ENCODE measurements at places on chromosomes 2 and 18.

- H3K4me1 ChIP-seq = no peaks in the 10 kb centered on the region
- H3K4me3 ChIP-seq = no peak overlapping the region
- no peaks in the 10 kb centered on the region for H3K36me3 ChIP-seq
- DNase-seq = no peak
- no peak overlapping the region for H3K27ac ChIP-seq
Measured at GRCh38 chr18:57533868-57534510, 52.5 kb downstream of the FECH start.

DNA sequence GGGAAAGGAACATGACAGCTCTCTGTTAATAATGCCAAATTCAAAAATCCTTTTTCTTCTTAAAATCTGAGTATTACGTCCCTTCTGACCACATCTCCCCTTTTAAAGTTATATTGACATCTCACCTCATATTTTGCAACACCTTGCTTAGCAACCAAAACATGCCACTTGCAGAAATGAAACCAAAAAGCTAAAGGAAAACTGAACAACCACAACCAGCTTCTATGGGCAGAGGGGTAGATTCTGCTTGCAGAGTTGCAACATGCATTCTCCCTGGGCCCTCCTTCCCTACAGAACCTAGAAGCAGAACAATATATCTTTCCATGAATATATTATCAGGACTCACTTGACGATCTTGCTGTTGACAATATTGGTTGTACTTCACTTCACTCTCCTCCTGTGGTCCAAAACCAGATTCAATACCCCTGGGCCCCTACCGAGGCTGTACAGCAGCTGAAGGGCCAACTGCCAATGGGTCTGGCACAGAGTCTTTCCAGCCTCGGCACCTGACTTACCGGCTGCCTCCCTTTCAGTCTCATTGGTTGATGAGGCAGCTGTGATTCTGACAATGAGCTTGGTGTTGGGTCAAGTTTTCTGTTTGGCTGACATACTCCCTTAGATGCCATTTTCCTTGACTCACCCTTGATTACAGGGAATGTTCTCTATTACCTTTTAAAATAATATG is 616.6 kb downstream of the ZEB2 start:
- no peak overlapping the region for H3K27ac ChIP-seq
- no peak for DNase-seq
- H3K36me3 ChIP-seq = no peaks in the 10 kb centered on the region
- no peaks in the 10 kb centered on the region for H3K4me1 ChIP-seq
- no peak overlapping the region for H3K4me3 ChIP-seq
- H3K27me3 ChIP-seq = no peaks in the 10 kb centered on the region

DNA sequence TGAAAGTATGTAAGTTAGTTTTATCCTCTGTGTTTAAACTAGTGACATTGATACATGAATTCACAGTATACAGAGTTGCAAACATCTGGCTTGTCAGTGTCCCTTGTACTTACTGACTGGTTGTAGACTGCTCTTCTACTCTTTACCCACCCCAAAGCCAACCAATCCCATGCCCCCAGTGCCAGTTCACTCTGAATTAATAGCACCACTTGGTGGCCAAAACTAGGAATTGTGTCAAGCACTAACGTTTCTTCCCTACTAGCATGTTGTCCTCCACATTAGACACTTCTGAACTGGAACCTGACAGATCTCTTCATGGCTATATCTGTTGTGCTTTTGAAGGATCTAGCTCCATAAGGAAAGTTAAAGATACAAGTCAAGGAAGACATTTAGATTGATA is 27.2 kb upstream of the OTX1 start:
- H3K4me3 ChIP-seq = no peak overlapping the region
- H3K36me3 ChIP-seq = no peaks in the 10 kb centered on the region
- no peak for DNase-seq
- no peak overlapping the region for H3K27ac ChIP-seq
- H3K27me3 ChIP-seq = no peaks in the 10 kb centered on the region

DNA sequence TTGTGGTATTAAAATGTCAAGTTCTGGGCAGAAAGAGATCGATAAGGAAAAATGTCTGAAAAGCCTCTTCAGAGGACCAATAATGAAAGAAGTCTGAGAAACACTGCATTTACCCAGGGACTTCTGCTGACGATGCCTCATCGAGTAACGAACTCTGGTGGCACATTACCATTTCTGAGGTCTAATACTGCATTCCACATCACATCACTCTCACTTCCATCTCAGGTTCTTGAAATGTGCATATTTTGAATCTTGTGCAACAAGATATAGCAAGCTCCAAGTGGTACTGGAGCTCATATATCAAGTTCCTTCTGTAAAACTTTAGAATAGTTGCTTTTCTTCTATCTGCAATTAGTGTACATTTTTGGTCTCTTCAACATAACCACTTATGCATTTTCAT is 619.1 kb upstream of the DDX18 start:
- no peak overlapping the region for H3K27ac ChIP-seq
- no peaks in the 10 kb centered on the region for H3K4me1 ChIP-seq
- H3K4me3 ChIP-seq = no peak overlapping the region

DNA sequence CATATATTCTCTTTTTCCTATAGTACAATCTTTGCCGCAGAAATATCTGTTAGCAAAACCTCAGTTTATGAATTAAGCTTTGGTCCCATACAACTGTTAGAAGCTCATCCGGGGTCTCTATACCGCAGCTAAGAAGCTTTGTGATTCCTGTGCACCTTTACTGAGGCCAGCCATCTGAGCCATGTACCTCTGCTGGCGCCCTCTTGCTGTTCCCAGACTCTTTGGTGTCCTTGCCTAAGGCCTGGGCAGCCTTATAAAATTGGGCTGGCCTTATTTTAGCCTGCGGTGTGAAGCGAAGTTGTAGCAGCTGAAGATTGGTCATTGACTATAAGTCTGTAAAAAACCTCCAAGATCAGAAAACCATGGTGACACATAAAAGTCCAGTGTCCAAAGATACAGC is 1135.1 kb upstream of the CHAC2 start:
- no peaks in the 10 kb centered on the region for H3K4me1 ChIP-seq
- H3K4me3 ChIP-seq = no peak overlapping the region
- DNase-seq = no peak
- H3K27ac ChIP-seq = no peak overlapping the region

DNA sequence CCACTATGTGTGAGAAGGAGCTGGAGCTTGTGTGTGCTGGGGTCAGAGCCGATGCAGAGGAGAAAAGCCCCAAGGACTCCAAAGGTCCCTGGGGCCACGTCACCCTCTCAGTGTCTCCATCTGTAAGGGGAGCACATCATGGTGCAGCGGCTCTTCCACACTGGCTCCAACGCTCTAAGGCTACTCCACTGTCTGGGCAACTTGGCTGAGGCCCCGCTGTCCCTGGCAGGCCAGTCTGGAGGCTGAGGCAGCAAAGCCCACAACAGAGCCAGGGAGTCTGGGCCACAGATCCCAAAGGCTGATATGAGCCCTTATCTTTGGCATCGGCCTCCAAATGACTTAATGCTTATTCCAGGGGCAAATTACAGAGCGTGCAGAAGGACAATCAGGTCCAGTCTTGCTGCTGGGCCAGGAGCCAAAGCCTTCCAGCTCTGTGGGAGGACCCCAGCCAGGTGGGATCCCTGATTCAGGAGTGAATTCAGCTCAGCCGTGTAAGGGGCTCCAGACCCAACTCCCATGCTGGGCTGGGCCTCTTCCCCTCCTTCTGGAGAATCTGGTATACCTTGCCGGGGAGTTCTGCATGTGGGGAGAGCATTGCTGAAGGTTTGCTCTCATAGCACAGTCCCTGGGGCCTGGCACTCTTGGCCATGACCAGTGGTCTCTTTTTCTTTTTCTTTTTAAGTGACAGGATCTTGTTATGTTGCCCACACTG is 1.8 kb upstream of the DUSP2 start:
- DNase-seq = no peak
- H3K4me3 ChIP-seq = no peak overlapping the region
- no peaks in the 10 kb centered on the region for H3K36me3 ChIP-seq
- peaks cover 31% of the 10 kb centered on the region for H3K4me1 ChIP-seq
- peak overlapping the region; percentile 74 for H3K27ac ChIP-seq

DNA sequence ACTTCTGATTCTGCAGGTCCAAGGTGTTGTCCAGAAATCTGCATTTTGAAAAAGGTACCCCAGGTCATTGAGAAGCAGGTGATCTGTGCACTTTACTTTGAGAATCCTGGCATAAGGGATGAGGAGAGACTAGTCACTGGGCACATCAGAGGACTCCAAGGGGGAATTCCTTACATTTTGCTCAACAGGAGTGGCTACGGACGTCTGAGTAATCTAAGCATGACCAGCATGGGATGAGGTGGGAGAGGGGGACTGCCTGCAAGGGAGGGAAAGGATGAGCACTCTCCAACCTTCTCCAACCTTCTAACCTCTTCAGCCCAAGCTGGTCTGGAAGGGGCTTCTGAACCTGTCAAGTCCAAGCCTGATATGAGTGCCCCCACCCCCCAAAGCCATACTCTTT is 55.5 kb downstream of the MARCHF4 start:
- H3K4me3 ChIP-seq = no peak overlapping the region
- no peak for DNase-seq
- H3K27ac ChIP-seq = no peak overlapping the region

DNA sequence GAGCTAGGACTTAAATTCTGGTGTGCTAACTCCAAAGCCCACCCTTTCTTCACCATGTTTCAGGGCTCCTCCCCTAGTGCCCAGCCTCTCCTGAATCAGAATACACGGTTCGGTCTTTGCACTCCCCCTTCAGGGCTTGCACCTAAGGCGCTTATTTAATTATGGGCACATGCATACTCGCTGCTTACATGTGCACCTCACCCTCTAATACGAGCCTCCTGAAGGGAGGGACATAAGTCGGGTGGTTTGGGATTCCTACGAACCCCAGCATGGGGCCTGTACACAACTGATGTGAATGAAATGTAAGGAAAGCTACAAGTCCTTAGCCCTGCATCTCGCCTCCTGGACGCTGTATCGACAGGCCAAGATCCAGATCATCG is 435 bp downstream of the IFT172 start:
- no peaks in the 10 kb centered on the region for H3K4me1 ChIP-seq
- peak overlapping the region; percentile 45 for H3K27ac ChIP-seq
- H3K36me3 ChIP-seq = no peaks in the 10 kb centered on the region
- no peaks in the 10 kb centered on the region for H3K27me3 ChIP-seq

DNA sequence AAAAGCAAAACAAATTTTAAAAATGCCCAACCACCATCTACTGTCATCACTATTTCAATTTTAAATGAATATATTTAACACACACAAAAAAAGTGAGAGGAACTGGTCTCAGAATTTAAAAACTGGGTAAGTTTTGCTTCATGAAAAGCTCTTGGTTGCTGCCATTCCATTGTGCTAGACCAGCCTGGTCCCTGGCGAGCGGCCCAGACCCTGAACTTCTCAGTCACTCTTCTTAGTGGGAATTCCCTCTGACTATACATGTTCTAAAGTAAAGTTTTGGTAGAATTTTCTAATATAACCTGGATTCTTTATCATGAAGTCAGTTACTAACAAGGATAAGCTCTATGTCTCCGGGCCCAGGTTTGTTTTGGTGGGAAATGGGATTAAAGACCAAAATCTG is 34.8 kb upstream of the TMEM177 start:
- H3K4me3 ChIP-seq = no peak overlapping the region
- H3K4me1 ChIP-seq = no peaks in the 10 kb centered on the region
- no peak for DNase-seq
- no peaks in the 10 kb centered on the region for H3K27me3 ChIP-seq

DNA sequence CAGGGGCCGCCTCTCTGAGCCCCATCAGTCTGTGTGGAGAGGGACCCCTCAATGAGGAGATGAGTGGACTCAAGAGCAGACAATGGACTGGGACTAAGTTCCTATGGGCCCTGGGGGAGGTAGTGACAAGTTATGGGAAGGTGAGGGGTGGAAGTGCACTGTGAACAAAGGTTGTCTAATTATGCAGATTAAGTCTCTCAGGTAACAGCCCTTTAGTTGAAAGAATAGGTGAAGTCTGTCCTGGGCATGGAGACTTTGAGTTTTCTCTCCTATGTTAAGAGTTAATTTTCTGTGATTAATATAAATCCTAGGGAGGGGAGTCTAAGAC is 243.8 kb downstream of the FAM210A start:
- H3K4me3 ChIP-seq = no peak overlapping the region
- no peak for DNase-seq
- H3K27me3 ChIP-seq = no peaks in the 10 kb centered on the region
- no peak overlapping the region for H3K27ac ChIP-seq
- H3K36me3 ChIP-seq = no peaks in the 10 kb centered on the region

DNA sequence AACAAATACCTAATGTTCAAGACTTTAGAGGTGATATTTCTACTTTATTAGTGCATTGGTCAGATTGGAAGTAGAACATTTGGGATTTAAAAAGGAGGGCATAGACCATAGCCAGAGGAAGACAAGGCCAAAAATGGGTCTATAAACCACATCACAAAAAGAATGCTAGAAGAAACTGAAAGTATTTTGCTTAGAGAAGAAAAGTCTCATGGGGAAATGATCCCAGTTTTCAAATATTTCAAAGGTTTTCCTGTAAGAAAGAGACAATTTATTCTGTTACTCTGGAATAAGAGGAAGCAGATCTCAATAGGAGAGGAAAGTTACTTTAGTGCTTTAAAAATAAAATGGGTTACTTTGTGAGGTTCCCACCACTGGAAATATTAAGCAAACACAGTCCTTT is 341.4 kb downstream of the TNS1 start:
- no peaks in the 10 kb centered on the region for H3K4me1 ChIP-seq
- DNase-seq = no peak
- H3K4me3 ChIP-seq = no peak overlapping the region
- no peaks in the 10 kb centered on the region for H3K36me3 ChIP-seq
- no peak overlapping the region for H3K27ac ChIP-seq

DNA sequence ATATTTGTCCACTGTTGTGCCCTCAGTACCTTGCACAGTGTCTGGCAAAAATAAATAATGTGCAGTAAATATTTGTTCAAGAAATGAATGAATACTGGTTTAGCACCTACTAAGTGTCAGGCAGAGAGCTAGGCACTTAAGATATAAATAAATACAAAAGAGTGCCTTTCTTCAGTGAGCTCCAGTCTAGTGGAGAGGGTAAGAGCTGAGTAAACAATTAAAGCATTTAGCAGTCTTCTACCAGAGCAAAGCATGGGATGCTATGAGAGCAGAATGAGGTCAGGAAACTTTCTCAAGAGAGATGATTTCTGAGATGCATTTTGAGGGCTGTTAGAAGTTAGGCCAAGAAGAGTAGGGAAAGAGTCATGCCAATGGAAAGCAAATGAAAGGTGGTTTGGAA is 314.7 kb downstream of the DSC3 start:
- no peaks in the 10 kb centered on the region for H3K36me3 ChIP-seq
- no peak overlapping the region for H3K27ac ChIP-seq
- no peak for DNase-seq
- H3K4me1 ChIP-seq = no peaks in the 10 kb centered on the region
- no peaks in the 10 kb centered on the region for H3K27me3 ChIP-seq

GRCh38 chr2:74399785-74400184 is 19.7 kb upstream of the DCTN1 start:
- no peaks in the 10 kb centered on the region for H3K4me1 ChIP-seq
- no peak for DNase-seq
- H3K36me3 ChIP-seq = no peaks in the 10 kb centered on the region
- H3K27me3 ChIP-seq = no peaks in the 10 kb centered on the region
- no peak overlapping the region for H3K4me3 ChIP-seq
- H3K27ac ChIP-seq = no peak overlapping the region

- no peaks in the 10 kb centered on the region for H3K27me3 ChIP-seq
- H3K27ac ChIP-seq = no peak overlapping the region
- H3K4me3 ChIP-seq = no peak overlapping the region
- DNase-seq = no peak
- no peaks in the 10 kb centered on the region for H3K4me1 ChIP-seq
Measured at GRCh38 chr2:229081411-229081810, 189.7 kb downstream of the PID1 start.

- no peaks in the 10 kb centered on the region for H3K36me3 ChIP-seq
- H3K4me1 ChIP-seq = no peaks in the 10 kb centered on the region
- no peak overlapping the region for H3K27ac ChIP-seq
- no peaks in the 10 kb centered on the region for H3K27me3 ChIP-seq
- DNase-seq = peak; percentile 28
Measured at GRCh38 chr18:79544386-79544963, 135.1 kb upstream of the CTDP1 start.

Measured in Peyer's patch (tissue), 4 donors.